ENCODE measurements at places on chromosomes 2 and 18.

GRCh38 chr2:205032093-205032551, 486.8 kb downstream of the PARD3B start:
- no peaks in the 10 kb centered on the region for H3K36me3 ChIP-seq
- no peak for DNase-seq
- no peak overlapping the region for H3K27ac ChIP-seq
- H3K27me3 ChIP-seq, result no peaks in the 10 kb centered on the region

GRCh38 chr18:35047697-35048292, 6.6 kb downstream of the MAPRE2 start:
- DNase-seq, result no peak
- no peaks in the 10 kb centered on the region for H3K27me3 ChIP-seq
- no peak overlapping the region for H3K27ac ChIP-seq
- peaks cover 7% of the 10 kb centered on the region for H3K4me1 ChIP-seq
- no peak overlapping the region for H3K4me3 ChIP-seq
- H3K36me3 ChIP-seq, result no peaks in the 10 kb centered on the region

DNA sequence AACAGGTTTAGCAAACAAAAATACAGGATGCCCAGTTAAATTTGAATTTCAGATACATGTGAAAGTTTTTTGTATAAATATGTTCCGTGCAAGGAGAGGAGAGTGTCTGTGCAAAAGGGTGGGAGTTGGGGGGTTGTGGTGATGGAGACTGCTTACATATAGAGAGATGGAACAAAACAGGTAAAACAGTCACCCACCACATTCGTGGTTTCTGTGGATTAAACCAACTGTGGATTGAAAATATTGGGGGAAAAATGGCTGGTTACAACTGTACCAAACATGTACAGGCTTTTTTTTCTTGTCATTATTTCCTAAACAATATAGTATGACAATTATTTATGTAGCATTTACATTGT, 245.7 kb downstream of the TNS1 start:
- DNase-seq, result no peak
- H3K36me3 ChIP-seq, result no peaks in the 10 kb centered on the region
- no peak overlapping the region for H3K4me3 ChIP-seq
- no peak overlapping the region for H3K27ac ChIP-seq

GRCh38 chr2:85768713-85769112, 14.9 kb downstream of the ATOH8 start:
- no peak overlapping the region for H3K27ac ChIP-seq
- peaks cover 33% of the 10 kb centered on the region for H3K36me3 ChIP-seq
- no peak for DNase-seq
- H3K27me3 ChIP-seq, result no peaks in the 10 kb centered on the region
- H3K4me1 ChIP-seq, result peaks cover 37% of the 10 kb centered on the region
- H3K4me3 ChIP-seq, result no peak overlapping the region

DNA sequence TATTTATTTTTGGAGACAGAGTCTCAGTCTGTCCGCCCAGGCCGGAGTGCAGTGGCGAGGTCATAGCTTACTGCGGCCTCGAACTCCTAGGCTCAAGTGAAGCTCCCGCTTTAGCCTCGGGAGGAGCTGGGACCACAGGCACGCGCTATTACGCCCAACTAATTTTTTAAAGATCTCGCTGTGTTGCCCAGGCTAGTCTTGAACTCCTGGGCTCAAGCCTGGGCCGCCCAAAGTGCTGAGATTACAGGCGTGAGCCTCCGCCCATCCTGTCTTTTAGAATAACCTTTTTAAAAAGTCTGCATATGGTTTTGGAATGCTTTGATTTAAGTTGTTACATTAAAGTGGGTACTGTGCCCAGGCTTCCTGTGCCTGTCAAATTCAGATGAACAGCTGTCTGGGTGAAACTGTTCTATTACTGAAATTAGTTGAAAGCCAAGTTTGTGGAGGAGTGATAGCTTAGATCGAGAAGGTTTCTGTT, 944 bp downstream of the RAB3GAP1 start:
- H3K4me1 ChIP-seq, result no peaks in the 10 kb centered on the region
- no peaks in the 10 kb centered on the region for H3K27me3 ChIP-seq
- peaks cover 2% of the 10 kb centered on the region for H3K36me3 ChIP-seq
- no peak for DNase-seq
- H3K4me3 ChIP-seq, result peak overlapping the region; percentile 71
